ENCODE measurements at places on chromosomes 12 and 14.

DNA sequence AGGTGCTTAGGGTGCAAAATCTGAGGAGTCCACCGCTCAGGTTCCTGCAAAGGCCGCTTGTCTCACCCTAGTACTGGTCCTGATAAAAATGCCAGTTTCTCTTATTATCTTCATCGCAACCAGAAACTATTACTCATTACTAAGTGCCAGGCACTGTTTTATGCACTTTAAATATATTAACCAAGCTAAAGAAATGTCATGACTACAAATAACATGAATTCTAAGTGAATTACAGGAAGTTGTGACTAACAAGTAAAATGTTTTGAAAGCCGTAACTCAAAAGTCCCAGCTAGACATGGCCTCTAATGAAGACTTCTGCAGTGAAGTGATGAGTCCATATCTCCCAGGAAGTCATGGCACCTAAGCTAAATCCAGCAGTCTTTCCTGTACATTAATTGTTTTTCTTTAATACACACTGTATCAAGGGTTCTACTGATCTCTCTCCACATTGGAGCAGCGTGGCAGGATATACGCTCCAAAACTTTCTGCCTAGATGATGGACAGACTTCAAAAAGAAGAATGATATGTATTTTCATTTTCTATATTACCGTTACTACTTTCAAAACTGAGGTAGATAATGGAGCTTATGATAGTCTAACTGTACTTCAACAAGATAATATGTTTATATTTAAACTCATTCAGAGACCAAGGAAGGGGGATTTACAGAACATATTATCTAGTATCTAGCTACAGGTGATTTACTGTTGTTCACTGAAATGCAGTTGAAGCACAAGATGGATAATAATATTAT is 117.3 kb upstream of the ARID2 start:
- DNase-seq: no peak

- no peak for DNase-seq
Observed at GRCh38 chr12:110266381-110266960, 14.6 kb upstream of the ATP2A2 start.

- DNase-seq: no peak
Observed at GRCh38 chr14:23629832-23630396, 6.2 kb upstream of the DHRS2 start.

- no peak for DNase-seq
Observed at GRCh38 chr12:131438881-131439280, 272.0 kb upstream of the SFSWAP start.

DNA sequence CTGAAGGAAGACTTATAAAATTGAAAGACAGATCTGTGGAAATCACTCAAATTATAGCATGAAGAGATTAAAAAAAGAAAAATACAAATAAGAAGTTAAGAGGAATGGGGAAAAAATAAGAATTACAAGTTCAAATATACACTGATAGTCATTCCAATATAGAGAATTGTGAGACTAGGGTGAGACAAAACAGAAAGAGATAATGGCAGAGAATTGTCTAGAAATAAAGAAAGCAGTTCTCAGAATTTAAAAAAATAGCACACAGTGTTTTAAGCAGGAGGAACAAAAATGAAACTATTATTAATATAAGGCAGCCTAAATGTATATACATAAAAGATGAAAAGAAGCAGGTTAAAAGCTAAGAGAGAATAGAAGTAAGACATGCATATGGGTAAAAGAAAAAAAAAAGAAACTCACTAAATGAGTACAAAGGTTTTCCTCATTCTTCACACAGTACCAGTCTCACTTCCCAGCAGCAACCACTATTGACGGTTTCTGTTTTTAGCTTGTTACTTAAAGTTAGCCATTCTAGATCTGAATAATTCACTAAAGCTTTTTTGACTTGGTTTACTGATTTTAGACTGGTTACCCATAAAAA is 31.1 kb downstream of the SLC38A4 start:
- DNase-seq: no peak

- DNase-seq: no peak
Observed at GRCh38 chr14:53786045-53786444, 170.6 kb downstream of the BMP4 start.
